ENCODE measurements at places on chromosomes 16 and 17.

- DNase-seq: peak; percentile 55
These were observed 1.2 kb downstream of the AP2B1 start for GRCh38 chr17:35588196-35588920.

DNA sequence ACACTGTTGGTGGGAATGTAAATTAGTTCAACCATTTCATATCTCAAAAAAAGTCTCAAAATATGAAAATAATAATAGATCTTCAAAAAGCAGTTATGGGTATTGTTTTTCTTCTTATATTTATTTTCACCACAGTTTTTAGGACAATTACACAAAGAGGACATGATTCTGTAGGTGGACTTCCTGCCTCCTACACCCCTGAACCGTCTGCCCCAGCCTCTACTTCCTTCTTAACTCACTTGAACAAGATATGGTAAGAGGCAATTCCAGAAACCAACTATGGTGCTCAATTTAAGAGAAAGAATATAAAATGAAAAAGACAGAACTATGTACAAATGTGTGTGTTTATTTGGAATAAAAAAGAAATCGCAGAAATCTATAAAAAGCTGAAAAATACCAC, 74.1 kb upstream of the MON1B start:
- no peak for DNase-seq

DNA sequence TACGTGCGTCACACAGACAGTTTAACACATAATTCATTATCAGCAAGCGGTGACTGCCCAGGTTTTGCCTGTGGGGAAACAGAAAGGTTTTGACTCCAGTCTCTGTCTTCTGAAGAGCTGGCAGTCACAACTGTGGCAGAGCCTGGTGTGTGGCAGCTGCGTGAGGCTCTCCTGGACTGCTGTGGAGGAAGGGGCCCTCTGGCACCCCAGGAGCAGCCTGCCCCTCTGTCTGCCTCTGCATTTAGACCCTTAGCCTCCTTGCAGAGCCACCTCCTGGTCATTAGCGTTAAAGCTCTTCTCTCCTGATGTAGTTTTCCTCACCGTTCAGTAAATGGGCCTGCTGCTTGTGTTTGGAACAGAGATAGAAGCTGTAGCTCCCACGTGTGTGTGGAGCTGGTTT, 10.9 kb downstream of the RAB40C start:
- no peak for DNase-seq

GRCh38 chr17:21017861-21018260, 24.9 kb downstream of the USP22 start:
- DNase-seq: no peak

DNA sequence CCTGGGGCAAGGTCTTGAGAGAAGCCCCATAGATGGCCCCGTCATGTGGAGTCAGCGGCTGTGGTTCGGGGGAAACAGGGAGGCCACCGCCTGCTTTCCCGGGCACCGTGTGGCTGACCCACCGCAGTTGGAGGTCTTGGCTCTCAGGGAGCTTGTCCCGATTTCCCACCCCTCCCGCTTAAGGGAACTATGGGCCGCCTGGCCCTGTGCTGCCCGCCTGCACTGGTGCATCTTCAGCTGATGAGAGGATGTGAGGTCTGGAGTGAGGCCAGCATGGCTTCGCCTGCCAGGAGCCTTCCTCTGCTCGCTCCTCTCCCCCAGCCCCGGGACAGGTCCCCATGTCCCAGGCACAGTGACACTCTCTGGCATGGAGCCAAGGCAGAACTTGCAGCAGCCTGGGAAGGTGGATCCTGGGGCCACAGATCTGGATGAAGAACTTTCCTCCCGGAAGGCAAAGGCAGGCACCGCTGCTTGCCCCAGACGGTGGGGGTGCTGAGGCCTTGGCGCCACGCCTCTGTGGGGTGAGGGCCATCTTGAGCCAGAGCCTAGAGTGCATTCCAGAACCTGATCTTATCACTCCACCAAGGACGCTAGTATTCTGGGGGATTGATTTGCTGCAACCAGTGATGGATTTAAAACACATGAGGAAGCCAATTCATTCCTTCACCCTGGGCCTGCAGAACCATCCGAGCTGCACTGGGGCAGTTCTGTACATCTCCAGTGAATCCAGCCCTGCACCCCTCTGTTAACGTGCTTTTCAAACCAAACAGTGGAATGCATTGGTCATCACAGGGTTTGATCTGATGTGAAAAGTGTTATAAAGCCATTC, 178.6 kb upstream of the TNRC6C start:
- no peak for DNase-seq

GRCh38 chr17:29359777-29360176, 30.4 kb upstream of the TAOK1 start:
- DNase-seq: no peak

GRCh38 chr17:13865650-13866049, 203.7 kb upstream of the COX10 start:
- DNase-seq: no peak

- peak; percentile 12 for DNase-seq
These were observed 18.6 kb downstream of the RAD51C start for GRCh38 chr17:58710948-58711552.

GRCh38 chr17:9671559-9671958, 26.2 kb downstream of the USP43 start:
- no peak for DNase-seq

GRCh38 chr16:264440-264951, 11.2 kb downstream of the RGS11 start:
- DNase-seq: no peak

Data from H54 (cell line).